Effector memory CD4-positive, alpha-beta T cell (primary cell): ENCODE measurements at places on chromosomes 11 and 22.

DNA sequence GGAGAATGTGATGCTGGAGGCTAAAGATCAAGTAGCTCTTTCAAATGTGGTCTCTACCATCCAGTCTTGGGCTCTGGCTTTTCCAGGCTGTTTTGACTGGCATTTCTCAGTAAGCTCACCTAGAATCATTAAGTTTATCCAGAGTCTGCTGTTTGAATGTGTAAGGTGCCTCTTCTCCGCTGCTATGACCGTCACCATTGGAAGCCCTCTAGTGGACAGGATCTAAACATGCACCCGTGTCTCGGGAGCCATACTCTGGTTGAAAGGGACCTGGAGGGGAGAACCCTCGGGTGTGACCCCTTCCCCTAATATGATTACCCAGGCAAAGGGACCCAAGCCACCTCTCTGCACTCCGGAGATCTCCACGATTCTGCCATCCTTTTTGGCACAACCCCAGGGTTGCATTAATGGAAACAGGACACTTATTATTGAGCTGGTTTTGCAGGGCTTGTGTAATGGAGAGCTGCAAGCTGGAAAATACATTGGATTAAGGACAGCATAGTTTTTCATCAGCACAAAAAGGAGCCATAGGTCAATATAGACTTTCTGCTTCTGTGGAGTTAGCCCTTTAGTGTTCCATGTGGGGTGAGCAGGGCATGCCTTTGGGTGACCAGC, 191.0 kb upstream of the LARGE1 start:
- no peak for DNase-seq

GRCh38 chr11:74754507-74755252, 6.0 kb downstream of the RNF169 start:
- DNase-seq: no peak

- no peak for DNase-seq
Observed at GRCh38 chr11:107676336-107677057, 35.4 kb downstream of the SLN start.

- DNase-seq: no peak
Observed at GRCh38 chr11:125833016-125833415, at the start of gene PATE4. PATE4 (plus strand) TSS chr11:125833316; CDS start chr11:125833360, 44 bp downstream.

DNA sequence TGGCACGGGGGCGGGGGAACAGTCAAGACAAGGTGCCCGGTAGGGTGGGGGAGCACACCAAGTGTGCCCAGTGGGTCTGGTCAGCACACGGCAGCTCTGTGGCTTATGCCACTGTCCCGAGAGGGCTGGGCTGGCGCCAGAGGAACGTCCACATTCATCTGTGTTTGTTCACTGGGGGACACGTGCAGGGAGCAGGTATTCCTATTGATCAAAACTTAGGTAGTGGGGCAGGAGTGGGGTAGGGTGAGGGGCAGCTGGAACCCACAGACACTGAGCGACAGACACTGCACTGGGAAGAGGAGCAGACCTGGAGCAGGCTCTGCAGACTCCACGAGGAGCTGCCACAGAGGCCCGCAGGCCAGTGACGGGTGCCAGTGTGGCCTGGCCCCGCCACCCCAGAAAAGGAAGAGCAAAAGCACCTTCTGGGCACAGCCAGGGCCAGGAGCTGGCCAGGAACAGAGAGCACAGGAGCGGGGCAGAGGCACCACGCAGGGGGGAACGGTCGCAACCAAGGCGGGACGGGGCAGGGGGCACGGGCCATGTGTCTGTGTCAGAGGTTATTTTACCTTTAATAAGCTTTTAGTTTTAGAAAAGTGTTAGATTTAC, 2.1 kb upstream of the MOB2 start:
- no peak for DNase-seq

DNA sequence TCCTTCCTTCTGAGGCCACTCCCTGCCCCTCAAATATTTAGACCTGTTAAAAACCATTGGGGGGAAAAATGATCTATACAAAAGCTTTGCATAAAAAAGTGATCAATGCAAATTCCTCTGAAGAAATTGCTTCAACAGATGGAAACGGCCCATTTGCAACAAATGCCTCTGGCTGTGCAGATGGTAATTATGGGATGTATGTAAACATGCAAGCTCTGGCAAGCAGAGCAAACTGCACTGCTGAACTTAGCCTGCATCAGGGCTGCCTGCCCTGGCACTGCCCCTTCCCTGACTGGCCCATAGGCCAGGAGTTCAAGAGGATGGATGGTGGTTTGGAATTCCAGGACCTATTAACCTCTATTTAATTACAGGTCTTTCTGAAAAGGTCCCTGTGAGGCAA, 388.7 kb downstream of the MIAT start:
- DNase-seq: no peak

- DNase-seq: no peak
Observed at GRCh38 chr22:26558248-26558895, 31.6 kb downstream of the TPST2 start.

DNA sequence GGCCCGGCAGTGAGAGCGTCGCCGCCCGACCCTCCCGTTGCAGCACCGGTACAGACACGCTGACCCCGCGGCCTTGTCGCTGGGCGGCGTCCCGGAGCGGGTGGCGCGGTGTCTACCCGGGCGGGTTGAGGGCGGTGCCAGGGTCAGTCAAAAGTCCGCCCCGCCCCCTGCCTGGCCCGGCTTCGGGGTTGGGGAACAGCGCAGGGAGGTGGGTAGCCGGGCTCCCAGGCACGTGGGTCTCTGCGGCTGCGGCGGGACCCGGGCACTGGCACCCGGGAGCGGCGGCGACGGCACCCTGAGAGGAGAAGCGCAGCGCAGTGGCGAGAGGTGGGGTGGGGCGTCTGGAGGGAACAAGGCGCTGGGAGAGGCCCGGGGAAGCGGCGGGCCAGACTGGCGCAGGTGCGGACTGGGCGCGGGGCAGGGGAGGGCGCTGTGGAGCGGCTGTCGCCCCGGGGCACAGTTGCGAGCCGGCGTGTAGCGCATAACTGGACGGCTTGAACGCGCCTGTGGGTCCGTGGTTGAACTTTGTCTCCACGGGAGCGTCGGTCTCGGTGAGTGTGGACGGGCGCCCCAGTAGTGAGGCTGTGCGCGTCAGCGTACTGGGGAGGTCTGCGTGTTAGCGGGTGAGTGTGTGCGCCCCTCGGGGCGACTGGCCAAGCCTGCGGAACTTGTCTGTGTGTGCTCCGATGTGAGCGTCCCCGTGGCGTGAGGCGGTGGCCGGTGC, at the start of gene P2RY2:
P2RY2 (plus strand) TSS at position 176 of the 724 bp plus-strand sequence. CDS start 15,879 bp downstream, outside the sequence.
- no peak for DNase-seq

DNA sequence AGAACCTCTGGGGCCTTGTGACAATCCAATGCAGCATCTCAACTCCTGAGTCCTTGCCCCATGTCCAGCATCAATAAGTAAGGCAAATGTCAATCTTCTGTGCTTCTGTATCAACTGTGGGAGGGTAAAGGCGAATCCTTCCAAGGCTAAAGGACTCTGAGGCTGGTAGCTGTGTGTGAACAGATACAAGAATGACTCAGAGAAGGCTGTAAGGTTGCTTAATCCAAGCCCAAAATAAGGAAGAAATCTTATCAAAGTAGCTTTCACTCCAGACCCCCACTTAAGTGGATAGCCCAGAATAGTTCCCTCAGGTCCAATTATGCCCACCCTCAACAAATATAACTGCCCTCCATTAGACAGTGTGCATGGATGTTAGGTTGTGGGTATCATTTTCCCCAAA, 28.1 kb upstream of the SCGB1A1 start:
- no peak for DNase-seq

GRCh38 chr22:39592081-39593065, 21.8 kb downstream of the CACNA1I start:
- no peak for DNase-seq

GRCh38 chr11:110026858-110027626, 66.2 kb upstream of the ZC3H12C start:
- no peak for DNase-seq

- no peak for DNase-seq
Observed at GRCh38 chr22:38864361-38865191, 7.4 kb downstream of the CBX6 start.

DNA sequence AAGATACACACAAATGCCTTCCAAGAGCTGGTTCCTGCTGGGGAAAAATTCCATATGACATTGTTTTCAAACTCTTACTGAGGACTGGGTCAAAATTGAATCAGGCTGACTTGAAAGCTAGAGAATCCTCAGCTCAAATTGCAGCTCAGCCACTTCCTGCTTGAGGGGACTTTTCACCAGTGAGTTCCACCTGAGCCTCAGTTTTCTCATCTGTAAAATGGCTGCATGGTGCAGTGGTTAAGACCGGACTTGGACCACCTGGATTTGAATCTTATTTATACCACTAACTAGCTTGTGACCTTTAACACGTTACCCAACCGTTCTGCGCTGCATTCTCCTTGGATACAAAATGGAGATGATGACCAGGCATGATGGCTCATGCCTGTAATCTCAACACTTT, 69.9 kb upstream of the ASPHD2 start:
- DNase-seq: no peak

DNA sequence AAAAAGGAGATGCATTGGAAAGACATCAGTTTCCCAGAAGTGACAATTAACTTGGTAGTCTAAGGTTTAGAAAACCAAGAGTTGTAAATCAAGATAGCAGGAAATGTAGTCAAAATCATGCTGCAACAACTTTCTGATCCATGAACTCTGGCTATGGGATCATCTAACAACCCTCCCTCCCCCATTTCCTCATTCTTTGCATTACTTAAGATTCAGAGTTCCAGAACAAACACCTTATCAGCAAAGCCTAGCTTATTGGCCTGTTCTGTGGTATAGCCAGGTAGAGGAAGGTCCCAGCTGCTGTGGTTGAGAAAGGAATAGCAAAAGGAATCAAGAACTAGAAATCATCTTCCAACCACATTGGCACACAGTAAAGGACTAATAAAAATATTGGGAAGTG, 651.1 kb downstream of the METTL15 start:
- DNase-seq: no peak

GRCh38 chr22:50605002-50605612, 4.5 kb downstream of the MAPK8IP2 start:
- no peak for DNase-seq

- no peak for DNase-seq
Observed at GRCh38 chr11:115496892-115497291, 7.3 kb downstream of the CADM1 start.

DNA sequence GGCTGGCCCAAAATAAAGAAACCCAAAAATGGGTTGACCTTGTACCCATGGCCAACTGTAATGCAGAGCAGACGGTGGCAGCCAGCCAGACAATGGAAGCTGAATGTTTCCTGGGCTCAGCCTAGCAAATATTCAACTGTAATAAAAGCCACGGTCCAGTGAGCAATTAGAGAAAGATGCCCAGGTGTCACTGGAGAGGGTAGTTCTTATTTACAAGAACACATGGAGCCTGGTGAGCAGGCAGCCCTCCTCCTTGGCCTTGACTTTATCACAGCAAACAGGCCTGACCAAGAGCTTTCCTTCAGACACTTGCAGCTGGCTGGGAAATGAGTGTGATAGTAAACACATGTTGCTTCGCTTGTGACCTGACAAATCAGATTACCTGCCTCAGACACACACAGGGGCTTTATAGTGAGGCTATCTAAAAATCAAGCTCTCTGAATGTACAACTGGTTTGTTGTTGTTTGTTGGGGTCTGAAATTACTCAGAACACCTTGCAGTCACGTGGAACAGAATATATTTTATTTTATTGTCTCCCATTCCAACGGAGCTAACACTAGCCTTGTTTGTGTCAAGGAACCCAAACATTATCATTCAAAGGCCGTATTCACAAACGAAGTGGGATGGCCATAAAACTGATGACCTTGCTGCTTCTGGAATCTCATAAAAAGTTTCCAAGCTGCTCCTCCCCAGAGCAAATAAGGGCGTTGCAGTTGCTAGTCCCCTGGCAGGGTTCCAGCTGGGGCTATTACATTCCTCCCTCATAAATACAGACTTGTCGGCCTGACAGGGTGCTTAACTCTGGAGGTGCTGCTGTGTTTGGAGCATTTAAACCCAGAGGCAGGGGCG, 161.1 kb downstream of the BBOX1 start:
- no peak for DNase-seq
